Cardiac muscle cell (in vitro differentiated cells and primary cell): ENCODE measurements at places on chromosomes 3 and 15. TPM values are rescaled to one million over a fixed set of nuclear protein-coding genes. Genes with fewer than 3 reads are reported as not detected.
A peak's percentile ranks its signal among the peaks of the same experiment; 100 is the strongest.

GRCh38 chr15:50082066-50082465, 37.0 kb downstream of the ATP8B4 start:
- no peak overlapping the region for H3K27ac ChIP-seq
- no peak for DNase-seq
- H3K4me3 ChIP-seq = no peak overlapping the region
- no peaks in the 10 kb centered on the region for H3K4me1 ChIP-seq
- no peaks in the 10 kb centered on the region for H3K27me3 ChIP-seq

GRCh38 chr15:68163191-68163590, 41.9 kb downstream of the CALML4 start:
- no peak for DNase-seq
- H3K27me3 ChIP-seq = no peaks in the 10 kb centered on the region

- H3K27me3 ChIP-seq = no peaks in the 10 kb centered on the region
- H3K27ac ChIP-seq = peak overlapping the region; percentile 97
- H3K36me3 ChIP-seq = peaks cover 19% of the 10 kb centered on the region
Observed at GRCh38 chr15:74616366-74616939, 817 bp downstream of the CLK3 start.

- H3K4me3 ChIP-seq = no peak overlapping the region
- H3K36me3 ChIP-seq = no peaks in the 10 kb centered on the region
- DNase-seq = no peak
- H3K27me3 ChIP-seq = no peaks in the 10 kb centered on the region
- peaks cover 15% of the 10 kb centered on the region for H3K4me1 ChIP-seq
Observed at GRCh38 chr15:85455891-85456290, 75.5 kb downstream of the AKAP13 start.

- no peak overlapping the region for H3K27ac ChIP-seq
- no peak overlapping the region for H3K4me3 ChIP-seq
Observed at GRCh38 chr3:94234177-94234788, 171.4 kb downstream of the NSUN3 start.

- no peak for DNase-seq
- no peak overlapping the region for H3K4me3 ChIP-seq
- no peak overlapping the region for H3K27ac ChIP-seq
- H3K4me1 ChIP-seq = peaks cover 9% of the 10 kb centered on the region
Observed at GRCh38 chr15:61116825-61117224, 112.3 kb downstream of the RORA start.

- no peak overlapping the region for H3K4me3 ChIP-seq
- H3K4me1 ChIP-seq = peaks cover 3% of the 10 kb centered on the region
- no peaks in the 10 kb centered on the region for H3K27me3 ChIP-seq
- H3K36me3 ChIP-seq = no peaks in the 10 kb centered on the region
Observed at GRCh38 chr3:20741381-20741780, 555.4 kb upstream of the SGO1 start.

GRCh38 chr3:107662124-107662507, 139.4 kb downstream of the BBX start:
- no peak overlapping the region for H3K4me3 ChIP-seq
- H3K27ac ChIP-seq = no peak overlapping the region
- no peaks in the 10 kb centered on the region for H3K27me3 ChIP-seq
- DNase-seq = no peak
- no peaks in the 10 kb centered on the region for H3K36me3 ChIP-seq
- H3K4me1 ChIP-seq = peaks cover 15% of the 10 kb centered on the region

- DNase-seq = no peak
- no peak overlapping the region for H3K27ac ChIP-seq
- H3K4me3 ChIP-seq = no peak overlapping the region
- no peaks in the 10 kb centered on the region for H3K4me1 ChIP-seq
- H3K36me3 ChIP-seq = no peaks in the 10 kb centered on the region
- peaks cover 6% of the 10 kb centered on the region for H3K27me3 ChIP-seq
Observed at GRCh38 chr15:100334015-100334414, 7.8 kb downstream of the ADAMTS17 start.

GRCh38 chr3:72265256-72266015, 480.5 kb upstream of the PROK2 start:
- no peaks in the 10 kb centered on the region for H3K36me3 ChIP-seq
- no peaks in the 10 kb centered on the region for H3K27me3 ChIP-seq
- no peak overlapping the region for H3K4me3 ChIP-seq

- no peak overlapping the region for H3K4me3 ChIP-seq
- DNase-seq = no peak
- no peaks in the 10 kb centered on the region for H3K4me1 ChIP-seq
- H3K27me3 ChIP-seq = no peaks in the 10 kb centered on the region
Observed at GRCh38 chr3:100144255-100144866, 30.1 kb upstream of the FILIP1L start.

GRCh38 chr3:5411786-5412185, 224.3 kb downstream of the EDEM1 start:
- no peaks in the 10 kb centered on the region for H3K27me3 ChIP-seq
- H3K27ac ChIP-seq = no peak overlapping the region
- H3K4me3 ChIP-seq = no peak overlapping the region

Gene CHSY1
- 28.0 and 30.3 TPM in 2 replicates for total RNA-seq

Gene CCR2
- not detected in 2 replicates for total RNA-seq

Gene TNNC1
- total RNA-seq = 1,875 and 4,623 TPM in 2 replicates

Gene SLC12A8
- 1.7 and 3.4 TPM in 2 replicates for total RNA-seq

Gene YEATS2
- total RNA-seq = 27.4 and 34.9 TPM in 2 replicates

Gene EMC7
- 18.5 and 35.6 TPM in 2 replicates for total RNA-seq

Gene FOXL2
- 0.25 TPM in 1 of 2 replicates, not detected in the other for total RNA-seq

Gene NANOGP8
- total RNA-seq = not detected in 2 replicates

Gene EDEM1
- 50.6 and 51.6 TPM in 2 replicates for total RNA-seq

Gene LRRIQ4
- 0.15 TPM in 1 of 2 replicates, not detected in the other for total RNA-seq
